ENCODE measurements at places on chromosomes 6 and 20.

DNA sequence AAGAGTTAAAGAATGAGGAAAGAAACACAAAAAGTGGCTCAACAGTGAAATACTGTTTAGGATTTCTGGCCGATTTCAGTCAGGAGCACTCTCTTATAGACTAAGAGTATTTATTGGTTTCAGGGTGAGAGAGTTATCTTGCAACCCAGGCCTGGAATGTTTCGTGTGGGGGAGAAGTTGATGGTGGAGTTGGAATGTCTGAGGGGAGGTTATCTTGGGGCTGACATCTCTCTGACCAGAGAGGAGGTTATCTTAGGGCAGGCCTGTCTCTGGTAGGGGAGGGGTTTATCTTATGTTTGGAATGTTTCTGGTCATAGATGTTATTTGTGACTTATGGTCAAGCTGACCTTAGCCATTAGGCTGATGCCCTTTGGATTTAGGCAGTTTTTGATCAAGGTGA, 80.3 kb downstream of the HTR1B start:
- no peak for DNase-seq

- no peak for DNase-seq
These were observed 90.1 kb downstream of the WASF1 start for GRCh38 chr6:110089323-110089722.

DNA sequence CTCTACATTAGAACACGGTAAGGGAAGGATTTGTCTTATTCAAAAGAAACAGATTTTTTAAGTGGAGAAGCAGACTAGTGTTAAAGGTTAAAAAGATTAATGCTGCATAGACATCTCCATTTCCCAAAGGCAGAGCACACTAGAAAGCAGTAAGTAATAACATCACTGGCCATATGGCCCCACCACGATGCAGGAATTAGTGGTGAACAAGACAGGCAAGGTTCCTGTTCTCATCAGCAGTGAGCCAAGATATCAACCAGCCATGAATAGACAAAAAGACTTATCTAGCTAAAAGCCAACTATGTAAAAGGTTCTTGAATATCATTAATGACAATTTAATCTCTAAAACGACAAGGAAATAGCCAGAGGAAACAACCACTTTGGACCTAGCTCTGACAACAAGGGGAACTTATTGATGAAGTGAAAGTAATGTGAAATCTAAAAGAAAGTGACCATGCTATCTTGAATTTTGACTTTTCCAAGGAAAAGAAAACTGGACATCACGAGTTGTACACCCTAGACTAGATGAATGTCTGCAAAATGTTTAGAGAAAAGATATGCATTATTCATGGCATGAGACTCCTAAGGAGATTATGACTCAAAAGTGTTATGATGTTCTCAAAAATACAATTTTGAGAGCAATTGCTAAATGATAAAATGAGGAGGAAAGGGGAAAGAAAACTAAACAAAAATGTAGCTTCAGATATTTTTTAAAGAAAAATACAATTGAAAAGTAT, 157.9 kb upstream of the STXBP5 start:
- DNase-seq = no peak

DNA sequence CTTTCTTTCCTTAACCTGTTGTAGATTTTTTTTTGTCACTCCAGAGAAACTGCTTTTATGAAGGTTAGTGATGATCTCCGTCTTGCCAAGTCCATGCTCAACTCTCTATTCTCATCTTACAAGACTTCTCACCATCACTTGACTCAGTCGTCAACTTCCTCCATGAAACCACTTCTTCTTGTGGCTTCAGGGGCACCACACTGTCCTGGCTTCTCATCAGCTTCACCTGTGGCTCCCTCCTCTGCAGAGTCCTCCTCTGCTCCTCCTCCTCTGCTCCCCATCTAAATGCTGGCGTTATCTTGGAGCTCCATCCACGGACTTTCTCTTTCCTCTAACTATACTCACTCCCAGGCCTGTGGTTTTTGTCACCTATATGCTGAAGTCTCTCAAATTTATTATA, 187.5 kb downstream of the BACH2 start:
- DNase-seq = peak; percentile 53

GRCh38 chr20:33721391-33722140, 1.5 kb upstream of the PXMP4 start:
- no peak for DNase-seq

DNA sequence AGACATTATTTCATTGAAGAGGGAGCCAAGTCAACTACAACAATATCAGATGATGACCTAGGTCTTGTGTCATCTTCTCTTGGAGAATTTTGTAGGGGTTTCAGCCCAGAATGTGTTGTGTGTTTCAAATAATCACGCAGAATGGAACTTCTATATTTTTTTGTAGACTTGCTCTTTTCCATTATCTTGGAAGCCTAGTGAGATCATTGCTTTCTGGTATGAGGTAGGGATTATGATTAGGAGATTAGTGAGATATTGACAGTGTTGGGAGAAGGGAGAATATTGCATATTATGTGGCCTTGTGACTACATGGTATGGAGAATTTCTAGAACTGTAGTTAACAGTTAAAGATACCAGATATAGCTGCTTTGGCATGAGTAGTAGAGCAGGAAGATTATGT, 423.6 kb upstream of the PLCB4 start:
- no peak for DNase-seq

DNA sequence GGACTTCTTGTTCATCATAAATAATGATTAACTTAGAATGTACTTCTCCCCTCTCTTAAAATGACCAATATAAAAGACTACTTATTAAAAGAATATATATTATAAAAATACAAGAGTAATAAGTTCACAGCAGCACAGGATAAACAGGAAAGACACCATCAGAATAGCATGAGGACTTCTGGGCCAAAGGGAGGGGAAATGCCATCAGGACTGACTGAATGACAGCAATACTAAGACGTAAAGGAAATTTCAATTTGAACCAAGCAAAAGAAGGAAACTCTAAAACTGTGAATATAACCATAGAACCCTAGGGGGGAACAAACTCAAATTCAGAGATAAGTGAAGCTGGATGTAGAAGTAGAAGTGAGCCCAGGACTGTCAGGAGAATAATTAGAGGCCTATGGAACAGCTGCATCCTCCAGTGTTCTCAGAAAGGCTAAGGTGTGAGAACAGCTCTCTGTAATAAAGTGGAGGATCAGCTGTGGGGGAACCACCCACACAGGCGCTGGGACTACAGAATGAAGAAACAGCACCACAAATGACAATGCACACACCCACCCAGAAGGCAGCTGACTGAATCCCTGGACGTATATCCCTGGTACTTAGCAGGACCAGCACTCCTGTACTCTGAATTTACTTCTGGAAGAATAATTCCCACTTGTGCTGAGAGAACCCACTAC, 37.8 kb downstream of the ZHX3 start:
- no peak for DNase-seq

DNA sequence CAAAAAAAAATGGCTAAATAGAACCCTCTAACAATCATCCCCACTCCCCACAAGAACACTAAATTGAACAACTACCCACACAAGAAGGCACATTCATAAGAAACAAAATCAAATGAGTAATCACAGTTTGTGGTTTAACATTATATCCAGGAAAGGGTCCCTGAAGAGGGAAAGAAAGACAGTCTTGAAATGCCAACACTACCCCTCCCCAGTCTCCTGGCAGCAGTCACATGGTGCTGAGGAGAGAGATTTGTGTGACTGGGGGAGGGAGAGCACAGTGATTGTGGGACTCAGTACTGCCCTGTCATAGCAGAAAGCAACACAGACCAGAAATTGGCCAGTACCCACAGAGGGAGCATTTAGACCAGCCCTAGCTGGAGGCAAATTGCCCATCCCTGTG, 443.7 kb upstream of the BTBD3 start:
- no peak for DNase-seq
